Amniotic stem cell (primary cell): ENCODE measurements at places on chromosomes 3 and 15.
A peak's percentile ranks its signal among the peaks of the same experiment; 100 is the strongest.

GRCh38 chr3:154886437-154886836, 193.7 kb upstream of the MME start:
- peak; percentile 92 for DNase-seq

- DNase-seq, result peak; percentile 60
These were observed 2.5 kb upstream of the NLGN1 start for GRCh38 chr3:173395073-173395411.

- no peak for DNase-seq
These were observed 1.6 kb upstream of the KLF13 start for GRCh38 chr15:31324806-31325594.

DNA sequence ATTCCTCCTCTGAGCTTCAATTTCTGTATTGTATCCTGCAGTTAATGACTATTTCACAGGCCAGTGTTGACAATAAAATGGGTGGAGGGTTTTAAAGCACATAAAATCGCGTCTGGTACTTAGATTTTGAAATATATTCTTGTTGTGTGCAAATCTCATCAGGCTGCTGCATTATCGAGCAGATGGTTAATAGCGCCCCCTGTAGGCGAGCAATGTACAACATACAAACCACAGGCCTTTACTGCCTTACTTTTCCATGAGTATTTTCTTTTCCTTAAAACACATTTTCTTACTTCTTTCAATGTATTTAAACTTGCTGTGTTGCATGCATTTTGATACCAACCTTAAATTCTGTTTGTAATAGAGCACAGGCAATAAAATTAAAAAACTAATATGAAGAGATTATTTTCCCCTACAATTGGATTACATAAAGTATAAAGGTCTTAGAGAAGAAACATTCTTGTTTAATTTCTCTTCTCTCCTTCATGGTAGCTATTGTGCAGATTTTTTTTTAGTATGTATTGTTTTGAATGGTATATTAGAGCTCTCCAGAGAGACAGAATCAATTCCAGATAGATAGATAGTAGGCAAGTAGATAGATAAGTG, 608.4 kb downstream of the CADM2 start:
- DNase-seq, result no peak

DNA sequence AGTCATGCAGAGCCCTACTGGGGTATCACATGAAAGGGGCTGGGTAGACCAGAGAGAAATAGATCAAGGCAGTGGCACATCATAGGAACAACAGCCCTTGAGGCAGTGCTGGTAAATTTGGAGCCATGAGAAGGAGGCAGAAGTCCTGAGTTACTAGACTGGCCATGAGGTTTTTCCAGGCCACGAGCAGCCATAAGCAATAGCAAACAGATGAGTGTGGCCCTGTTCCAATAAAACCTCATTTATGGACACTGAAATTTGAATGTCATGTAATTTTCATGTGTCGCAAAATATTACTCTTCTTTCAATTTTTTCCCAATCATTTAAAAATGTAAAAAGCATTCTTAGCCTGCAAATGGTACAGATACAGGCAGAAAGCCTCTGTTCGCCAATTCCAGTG, 28.1 kb upstream of the LRRN1 start:
- DNase-seq, result no peak

GRCh38 chr3:186953011-186953487, 22.7 kb downstream of the ST6GAL1 start:
- no peak for DNase-seq

GRCh38 chr15:89367485-89368451, 33.1 kb upstream of the POLG start:
- DNase-seq, result no peak

GRCh38 chr3:170429050-170429449, 10.4 kb downstream of the CLDN11 start:
- DNase-seq, result no peak

DNA sequence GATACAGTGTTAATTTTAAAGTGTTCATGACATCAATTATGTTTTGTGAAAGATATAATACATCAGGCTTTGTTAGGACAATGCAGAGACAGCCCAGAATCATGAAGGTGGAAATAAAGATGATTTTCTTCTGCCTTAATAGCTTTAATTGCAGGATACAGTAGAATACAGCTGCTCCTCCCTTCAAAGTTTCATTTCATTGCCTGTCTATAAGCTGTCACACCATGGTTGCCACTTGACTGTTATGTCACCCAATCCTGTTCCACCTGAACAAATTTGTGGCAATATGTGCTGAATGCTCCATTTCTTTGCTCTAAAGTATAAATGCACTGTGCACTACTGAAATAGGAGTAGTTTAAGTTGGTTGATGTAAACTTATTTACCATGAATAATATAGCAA, 537.8 kb upstream of the ROBO2 start:
- DNase-seq, result no peak

DNA sequence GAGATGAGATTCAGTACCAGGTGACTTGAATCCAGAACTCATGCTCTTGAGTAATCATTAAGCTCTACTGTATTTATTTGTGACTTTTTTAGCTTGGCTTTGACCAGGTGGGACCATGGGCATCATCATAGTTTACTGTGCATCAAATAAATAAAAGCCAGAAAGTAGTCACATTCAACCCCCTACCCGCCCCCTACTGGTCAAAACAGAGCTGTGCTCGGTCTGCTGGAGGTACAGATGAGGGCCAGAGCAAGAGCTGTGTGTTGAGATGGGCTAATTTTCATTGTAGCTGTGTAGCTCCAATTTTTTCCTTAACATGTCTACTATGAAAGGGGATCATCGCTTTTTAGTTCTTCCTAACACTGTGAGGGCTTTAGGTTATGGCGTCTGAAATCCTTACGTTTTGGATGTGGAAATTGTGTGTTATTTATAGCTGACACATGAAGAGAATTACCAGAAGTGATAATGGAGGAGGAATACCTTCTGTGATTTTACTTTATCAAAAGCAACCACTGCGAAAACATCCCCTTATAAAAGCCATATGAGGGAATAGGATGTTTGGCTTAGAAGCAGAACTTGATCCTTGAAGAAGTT, 375.1 kb downstream of the PTPRG start:
- DNase-seq, result no peak

- DNase-seq, result no peak
These were observed 17.0 kb upstream of the STT3B start for GRCh38 chr3:31515486-31516284.

GRCh38 chr3:101677436-101678286, 729 bp upstream of the ZBTB11 start:
- no peak for DNase-seq

DNA sequence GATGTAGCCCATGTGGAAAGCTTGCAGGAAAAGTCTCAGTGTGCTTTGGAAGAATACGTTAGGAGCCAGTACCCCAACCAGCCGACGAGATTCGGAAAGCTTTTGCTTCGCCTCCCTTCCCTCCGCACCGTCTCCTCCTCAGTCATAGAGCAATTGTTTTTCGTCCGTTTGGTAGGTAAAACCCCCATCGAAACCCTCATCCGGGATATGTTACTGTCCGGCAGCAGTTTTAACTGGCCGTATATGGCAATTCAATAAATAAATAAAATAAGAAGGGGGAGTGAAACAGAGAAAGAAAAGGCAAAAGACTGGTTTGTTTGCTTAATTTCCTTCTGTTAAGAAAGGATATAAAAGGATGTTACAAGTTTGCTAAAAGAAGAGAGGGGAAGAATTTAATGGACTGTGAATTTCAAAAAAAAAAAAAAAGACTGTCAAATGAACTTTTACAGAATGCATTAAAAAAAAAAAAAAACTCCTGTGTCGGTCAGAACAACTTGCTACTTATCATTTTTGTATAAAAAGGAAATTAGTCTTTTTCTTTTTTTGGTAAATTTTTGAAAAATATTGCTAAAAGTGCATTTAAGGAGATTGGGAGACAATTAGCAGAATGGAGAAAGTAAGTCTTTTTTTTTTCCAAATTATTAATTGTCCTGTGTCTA, 7.0 kb downstream of the NR2F2 start:
- DNase-seq, result no peak

DNA sequence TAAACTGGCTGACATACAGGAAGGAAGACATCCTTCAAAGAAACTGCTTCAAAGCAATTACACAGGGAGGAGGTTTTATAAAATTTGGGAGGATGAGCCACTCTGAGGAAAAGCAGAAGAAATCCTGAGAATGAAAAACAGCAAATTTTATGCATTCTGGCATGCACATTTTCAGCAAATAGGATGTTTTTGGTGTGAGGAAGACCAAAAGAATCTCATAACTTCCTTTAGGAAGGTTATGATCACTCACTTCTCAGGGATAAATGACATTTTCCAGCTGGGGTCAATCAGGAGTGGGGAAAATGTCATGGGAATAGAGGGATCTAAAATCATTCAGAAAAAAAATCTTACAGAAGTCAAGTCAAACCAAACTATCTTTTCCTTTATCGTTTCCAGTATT, 371.7 kb upstream of the CNTN6 start:
- DNase-seq, result no peak

DNA sequence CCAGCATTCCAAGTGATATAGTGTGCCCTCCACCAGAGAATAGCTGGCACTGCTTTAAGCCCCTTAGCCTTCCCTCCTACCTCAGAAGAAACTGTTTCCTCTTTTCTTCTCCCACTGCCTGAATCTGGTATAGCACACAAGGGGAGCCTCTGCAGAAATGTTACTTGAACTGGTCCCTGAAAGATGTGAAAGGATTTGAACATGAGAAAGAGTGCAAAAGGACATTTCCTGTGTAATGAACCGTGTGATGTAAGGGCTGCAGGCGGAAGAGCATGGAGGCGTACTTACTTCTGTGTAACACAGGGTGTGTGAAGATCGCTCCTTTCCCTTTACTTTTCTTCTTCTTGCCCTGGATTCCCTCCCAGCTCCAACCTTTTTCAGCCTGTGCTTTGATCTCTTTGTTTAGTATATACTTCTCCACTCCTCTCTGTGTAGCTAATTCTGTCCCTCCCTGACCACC, 8.4 kb downstream of the TMOD3 start:
- DNase-seq, result no peak

DNA sequence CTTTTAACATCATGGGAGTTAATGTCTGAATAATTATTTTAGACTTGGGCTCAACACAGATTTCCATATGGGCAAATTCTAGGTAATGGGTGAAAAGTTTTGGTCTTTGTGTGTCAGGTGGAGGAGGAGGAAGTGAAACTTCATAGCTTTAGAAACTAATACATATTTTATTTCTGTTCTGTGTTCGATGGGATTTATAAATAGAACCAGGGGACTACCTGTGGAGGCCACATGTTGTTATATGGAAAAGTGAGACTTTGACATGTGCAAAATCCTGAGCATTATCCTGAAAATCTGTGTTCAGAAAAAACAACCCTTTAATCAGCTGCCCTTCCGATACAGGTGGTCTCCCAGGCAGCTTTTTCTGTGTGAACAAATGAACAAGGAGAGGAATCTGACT, 209.5 kb downstream of the SOX2 start:
- DNase-seq, result no peak

- no peak for DNase-seq
These were observed 326.3 kb upstream of the NR2E3 start for GRCh38 chr15:71484080-71484479.

DNA sequence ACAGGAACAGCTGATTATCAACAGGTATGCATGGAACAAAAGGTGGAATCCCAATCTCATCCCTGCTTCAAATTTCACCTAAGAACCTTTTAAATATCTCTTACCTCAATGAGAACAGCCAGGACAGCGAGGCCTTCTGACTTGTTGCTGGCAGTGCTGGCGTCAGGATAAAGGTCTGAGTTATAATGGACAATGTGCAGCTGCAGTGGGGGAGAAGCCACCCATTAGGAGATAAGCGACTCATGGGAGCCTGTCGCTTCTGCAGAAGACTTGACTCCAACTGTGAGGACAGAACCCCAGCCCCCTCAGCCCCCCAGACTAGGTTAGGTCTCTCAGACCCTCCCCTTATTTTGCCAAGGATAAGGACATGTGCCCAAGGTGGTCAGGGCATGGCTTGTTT, 39.7 kb downstream of the CA12 start:
- no peak for DNase-seq

- no peak for DNase-seq
These were observed 739.9 kb upstream of the NR2F2 start for GRCh38 chr15:95590533-95591044.

- DNase-seq, result no peak
These were observed 7.5 kb upstream of the MAN2A2 start for GRCh38 chr15:90895571-90896117.

- DNase-seq, result no peak
These were observed 1.3 kb upstream of the MESD start for GRCh38 chr15:80990955-80991354.

DNA sequence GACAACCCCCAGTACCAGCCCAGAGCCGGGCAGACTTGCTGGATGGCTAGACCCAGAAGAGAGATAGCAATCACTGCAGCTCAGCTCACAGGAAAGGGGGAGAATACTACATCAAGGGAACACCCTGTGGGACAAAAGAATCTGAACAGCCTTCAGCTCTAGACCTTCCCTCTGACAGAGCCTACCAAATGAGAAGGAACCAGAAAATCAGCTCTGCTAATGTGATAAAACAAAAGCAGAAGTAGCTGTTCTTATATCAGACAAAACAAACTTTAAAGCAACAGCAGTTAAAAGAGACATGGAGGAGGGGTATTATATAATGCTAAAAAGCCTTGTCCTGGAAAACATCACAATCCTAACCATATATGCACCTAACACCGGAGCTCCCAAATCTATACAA, 283.3 kb downstream of the KLF13 start:
- DNase-seq, result no peak

DNA sequence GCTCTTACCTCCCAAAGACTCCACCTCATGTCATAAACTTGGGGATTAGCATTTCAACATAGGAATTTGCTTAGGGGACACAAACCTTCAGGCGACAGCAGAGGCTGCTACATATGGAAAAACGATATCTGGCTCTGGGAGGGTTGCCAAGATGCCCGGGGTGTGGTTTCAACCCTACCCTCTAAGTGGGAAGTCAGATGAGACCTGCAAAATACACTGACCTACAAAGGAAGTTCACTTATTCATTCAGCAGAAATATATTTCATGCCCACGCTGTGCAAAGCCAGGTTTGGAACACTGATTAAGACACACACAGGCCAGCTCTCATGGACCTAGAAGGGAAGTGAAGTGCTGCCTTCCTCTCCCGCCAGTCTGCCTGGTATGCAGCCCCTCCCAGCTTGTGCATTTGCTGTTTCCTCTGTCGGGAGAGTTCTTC, 239.3 kb downstream of the FEZF2 start:
- DNase-seq, result no peak

- no peak for DNase-seq
These were observed 57.6 kb downstream of the ADAMTS17 start for GRCh38 chr15:100284191-100284590.

- no peak for DNase-seq
These were observed 84.3 kb upstream of the ABI3BP start for GRCh38 chr3:101077361-101078011.

- DNase-seq, result no peak
These were observed 14.0 kb downstream of the C3orf22 start for GRCh38 chr3:126544596-126545281.

- DNase-seq, result no peak
These were observed 6.7 kb upstream of the PIGZ start for GRCh38 chr3:196975349-196975748.

GRCh38 chr15:66876421-66876730, 174.3 kb downstream of the SMAD6 start:
- no peak for DNase-seq
